ENCODE measurements at places on chromosomes 7 and 10. TPM values are rescaled to one million over a fixed set of nuclear protein-coding genes. Genes with fewer than 3 reads are reported as not detected.

DNA sequence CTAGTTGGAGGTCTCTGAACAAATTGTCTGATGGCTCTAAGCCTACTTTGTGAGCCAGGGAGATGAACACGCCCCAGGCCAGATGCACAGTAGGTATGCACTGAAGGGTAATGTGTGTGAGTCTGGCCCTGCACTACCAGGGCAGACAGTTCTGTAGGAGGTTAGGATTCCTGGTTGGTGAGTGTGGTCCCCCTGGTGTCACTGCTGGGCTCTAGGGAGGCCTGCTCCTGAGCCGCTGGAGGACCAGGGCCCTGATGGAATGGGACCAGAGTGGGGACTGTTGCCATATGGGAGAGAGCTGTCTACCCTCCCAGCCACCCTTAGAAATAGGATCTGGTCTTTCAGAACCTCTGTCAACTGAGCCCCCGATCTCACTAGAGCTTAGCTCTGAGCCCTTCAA is 42.0 kb downstream of the CDH23 start:
- DNase-seq = no peak

DNA sequence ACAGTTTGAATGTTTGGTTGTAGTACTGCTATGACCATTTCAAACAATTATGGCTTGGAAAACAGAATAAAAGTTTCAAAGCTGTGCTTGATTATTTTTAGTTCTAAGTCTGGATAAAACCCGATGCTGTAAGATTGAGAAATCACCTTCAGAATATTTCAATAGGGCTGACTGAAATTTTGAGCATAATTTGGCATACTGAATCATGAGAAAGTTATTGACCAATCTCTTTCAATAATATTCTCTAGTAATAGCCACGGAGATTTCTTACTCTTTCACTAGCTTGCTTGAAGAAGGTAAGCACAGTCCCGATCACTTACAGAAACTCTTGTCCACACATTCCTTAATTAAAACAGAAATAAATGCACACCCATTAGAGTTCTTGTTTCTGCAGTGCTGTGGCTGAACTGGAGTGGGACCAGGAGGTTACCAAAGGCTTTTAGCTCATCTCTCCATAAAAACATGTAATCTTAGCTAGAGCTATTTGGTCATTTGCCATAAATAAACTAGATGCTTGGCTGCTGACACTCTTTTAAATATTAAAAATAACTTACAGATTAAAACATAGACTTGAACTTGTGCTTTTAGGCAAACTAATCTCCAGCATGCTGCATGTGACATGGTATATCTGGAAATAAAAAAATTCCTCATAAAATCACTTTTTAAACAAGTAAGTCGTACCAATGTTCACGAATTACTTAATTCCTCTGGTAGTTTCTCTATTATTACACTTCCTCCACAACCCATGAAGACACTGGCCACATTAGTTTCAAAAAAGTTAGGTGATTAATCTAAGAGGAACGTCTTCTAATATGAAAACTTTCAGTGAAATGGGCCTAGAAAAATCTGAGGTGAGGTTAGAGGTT is 97.8 kb downstream of the AGMO start:
- DNase-seq = no peak

- no peak for DNase-seq
Observed at GRCh38 chr10:110723224-110723891, 79.2 kb downstream of the RBM20 start.

- no peak for DNase-seq
Observed at GRCh38 chr7:22989643-22990587, 24.0 kb downstream of the HYCC1 start.

GRCh38 chr7:80410081-80410480 is 101.8 kb downstream of the GNAT3 start:
- DNase-seq = no peak

- DNase-seq = no peak
Observed at GRCh38 chr10:18328941-18329340, 188.7 kb downstream of the CACNB2 start.

GRCh38 chr10:70528741-70529362 is 50.3 kb downstream of the PALD1 start:
- DNase-seq = no peak

DNA sequence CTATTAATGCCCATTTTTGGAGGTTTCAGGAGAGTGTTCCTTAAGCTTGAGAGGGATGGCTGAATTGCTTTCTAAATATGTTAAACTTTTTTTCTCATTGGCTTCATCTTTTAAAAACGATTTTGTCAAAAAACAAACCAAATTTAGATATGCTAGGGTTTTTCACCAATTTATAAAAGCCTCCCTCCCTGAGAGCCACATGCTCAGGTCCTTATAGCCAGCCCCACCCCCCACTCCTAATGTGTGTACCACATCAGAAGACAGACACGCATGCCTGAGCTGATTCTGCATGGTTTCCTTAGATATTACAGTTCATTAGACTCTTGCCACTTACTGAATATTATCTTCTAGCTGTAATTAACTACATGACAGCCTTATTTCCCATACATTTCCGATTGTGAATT is 2.0 kb downstream of the CUL1 start:
- no peak for DNase-seq

Gene ANK3
- polyA plus RNA-seq = 135 TPM

GRCh38 chr10:65346466-65346865 is 1579.4 kb upstream of the LRRTM3 start:
- no peak for DNase-seq

GRCh38 chr7:154424350-154424749 is 372.2 kb downstream of the DPP6 start:
- no peak for DNase-seq

Gene GPER1
- polyA plus RNA-seq = 4.9 TPM

Gene CREB3L2
- polyA plus RNA-seq = 52.0 TPM

GRCh38 chr7:121871188-121871587 is 1.8 kb upstream of the PTPRZ1 start:
- DNase-seq = no peak

DNA sequence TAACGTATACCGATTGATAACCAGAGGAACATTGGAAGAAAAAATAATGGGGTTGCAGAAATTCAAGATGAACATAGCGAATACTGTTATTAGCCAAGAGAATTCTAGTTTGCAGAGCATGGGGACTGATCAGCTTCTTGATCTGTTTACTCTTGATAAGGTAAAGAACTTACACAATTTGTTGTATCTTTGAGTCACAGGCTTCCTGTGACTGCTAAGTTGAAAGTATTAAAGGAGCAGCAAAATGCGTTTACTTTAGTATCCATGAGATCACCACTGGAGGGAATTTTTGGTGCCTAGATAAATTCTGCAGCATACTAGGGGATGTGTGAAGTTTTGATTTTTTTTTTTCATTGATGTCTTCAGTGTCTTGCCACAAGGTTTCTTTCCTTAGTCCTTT is 103.6 kb downstream of the BTAF1 start:
- DNase-seq = no peak

Gene SFRP4
- polyA plus RNA-seq = 3.4 TPM

DNA sequence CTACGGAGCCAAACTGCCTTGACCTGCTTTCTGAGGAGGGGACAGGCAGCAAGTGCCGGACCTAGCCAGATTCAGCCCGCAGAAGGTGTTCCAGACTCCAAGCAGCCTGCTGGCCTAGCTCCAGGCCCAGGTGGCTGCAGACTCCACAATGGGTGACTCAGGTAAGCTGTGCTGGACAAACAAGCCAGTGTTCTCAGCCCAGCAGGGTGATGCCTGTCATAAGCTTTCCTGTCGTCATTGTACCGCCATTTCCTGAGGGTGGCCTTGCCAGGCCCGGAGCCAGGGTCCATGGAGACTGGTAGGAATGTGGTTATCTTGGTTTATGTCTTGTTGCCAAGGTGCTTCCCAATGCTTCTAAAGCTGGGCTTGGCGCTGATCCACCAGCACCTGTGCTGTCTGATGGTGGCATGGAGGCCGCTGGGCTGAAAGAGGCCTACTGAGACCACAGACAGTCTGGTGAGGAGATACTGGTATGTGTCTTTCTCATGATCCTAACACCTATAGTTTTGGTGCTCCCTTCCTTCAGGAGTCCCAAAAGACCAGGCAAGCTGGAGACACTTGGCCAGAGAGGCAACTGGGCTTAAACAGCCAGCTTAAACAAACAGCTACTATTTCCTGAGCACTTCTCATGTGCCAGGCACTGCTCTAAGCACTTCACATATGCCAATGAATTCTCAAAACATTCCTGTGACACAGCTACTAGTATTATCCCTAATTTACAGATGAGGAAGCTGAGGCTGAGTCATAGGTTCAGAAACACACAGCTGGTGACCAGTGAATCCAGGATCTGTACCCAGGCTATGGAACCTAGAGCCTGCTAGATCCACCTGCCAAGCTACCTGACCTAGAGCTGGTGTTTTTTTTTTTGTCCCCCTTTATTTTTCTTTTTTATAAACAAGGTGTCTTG is 42.0 kb downstream of the ZC3HC1 start:
- DNase-seq = no peak

DNA sequence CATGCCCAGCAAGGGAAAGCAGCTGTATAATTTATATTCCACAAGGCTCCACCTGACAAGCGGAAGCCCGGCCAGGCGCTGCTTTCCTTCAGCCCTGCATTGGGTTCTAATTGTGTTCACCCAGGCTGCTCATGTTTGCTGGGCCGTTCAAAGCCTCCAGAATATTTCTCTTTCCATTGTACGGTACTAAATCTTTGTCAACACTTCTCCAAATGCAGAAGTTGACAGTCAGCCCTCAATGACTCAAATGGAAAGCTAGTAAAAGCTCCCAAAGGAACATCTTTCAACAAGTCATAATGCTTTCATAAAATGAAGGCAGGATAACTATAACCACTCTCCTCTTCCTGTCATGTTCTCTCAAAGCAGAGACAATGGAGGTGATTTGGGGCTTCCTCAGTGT is 17.8 kb upstream of the CPXM2 start:
- DNase-seq = no peak

Gene TAS2R5
- polyA plus RNA-seq = 3.4 TPM

Gene OR6B1
- not detected for polyA plus RNA-seq

DNA sequence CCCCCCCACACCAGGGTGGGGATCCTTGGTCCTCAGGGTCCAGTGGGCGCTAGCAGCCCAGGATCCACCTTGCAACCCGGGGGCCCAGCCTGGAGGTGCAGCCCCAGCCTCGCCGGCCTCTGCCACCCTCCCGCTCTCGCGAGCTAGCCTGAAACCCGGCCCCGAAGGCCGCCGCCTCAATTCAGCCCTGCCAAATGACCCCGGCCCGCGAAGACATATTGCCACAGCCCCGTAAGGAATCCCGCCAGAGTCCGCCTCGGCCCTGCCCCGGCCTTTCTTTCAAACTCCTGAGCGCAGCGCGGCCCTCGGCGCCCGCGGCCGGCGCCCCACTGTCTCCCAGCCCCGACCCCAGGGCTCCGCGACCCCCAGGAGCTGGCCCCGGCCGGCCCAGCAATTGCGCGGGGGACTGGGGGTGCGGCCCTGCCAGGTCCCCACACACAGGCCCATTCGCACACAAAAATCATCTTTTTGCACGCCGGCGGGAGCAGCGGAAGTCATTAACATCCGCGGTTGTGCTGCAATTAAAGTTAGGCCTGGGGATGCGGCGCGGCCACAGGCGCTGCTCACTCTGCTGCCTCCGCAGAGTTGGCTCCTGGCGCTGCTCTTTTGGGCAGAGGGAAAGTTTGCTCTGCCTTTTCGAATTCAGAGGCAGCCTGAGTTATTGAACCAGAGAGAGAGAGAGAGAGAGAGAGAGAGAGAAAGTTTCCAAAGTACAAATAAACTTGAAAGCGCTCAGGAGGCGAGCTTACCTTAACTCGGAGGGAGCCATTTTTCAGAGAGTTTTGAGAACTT is 4.0 kb downstream of the HOXA5 start:
- DNase-seq = no peak

DNA sequence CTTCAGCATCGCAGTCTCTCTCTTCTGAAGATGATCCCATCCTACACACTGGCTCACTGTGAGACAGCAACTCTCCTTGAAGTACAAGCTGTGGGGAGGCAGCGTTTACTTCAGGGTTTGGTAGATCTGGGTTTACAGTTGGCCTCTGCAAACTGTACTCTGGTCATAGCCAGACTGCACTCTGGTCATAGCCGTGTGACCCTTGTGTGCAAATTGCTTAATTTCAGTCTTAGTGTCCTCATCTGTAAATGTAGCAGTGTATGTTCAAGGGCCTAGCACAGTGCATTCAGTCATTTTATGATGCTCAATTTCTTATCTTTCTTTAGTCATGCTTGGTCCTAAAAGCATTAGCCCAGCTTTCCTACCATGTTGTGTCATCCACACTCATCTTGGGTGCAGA is 188.2 kb downstream of the LRMDA start:
- DNase-seq = no peak

DNA sequence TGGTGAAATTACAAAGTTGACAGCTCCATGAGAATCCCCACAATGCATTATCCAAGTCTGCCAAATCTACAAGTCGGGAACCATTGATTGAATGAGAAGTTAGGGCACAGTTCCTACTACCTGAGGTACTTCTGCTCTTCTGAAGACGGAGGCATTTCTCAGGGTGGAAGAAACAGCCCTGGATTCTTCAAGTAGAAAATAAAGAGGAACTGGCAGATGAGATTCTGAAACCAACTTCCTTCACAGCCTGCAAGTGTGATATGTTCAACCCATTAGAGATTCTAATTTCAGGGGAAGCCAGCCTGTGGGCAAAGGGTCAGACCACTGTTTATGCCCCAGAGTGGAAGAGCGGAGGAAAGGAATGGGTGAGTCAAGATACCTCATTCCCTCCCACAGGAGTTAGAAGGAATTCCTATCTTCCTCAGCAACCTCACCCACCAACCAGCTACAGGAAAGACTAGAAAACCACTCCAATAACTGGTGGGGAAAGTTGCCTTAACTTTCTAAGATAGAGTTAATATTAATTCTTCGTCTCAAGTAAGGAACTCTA is 50.5 kb upstream of the BMPER start:
- no peak for DNase-seq

Gene GPR26
- 0.01 TPM for polyA plus RNA-seq

GRCh38 chr10:62333988-62334682 is 40.0 kb upstream of the ZNF365 start:
- DNase-seq = no peak

Gene PIK3AP1
- 5.3 TPM for polyA plus RNA-seq

DNA sequence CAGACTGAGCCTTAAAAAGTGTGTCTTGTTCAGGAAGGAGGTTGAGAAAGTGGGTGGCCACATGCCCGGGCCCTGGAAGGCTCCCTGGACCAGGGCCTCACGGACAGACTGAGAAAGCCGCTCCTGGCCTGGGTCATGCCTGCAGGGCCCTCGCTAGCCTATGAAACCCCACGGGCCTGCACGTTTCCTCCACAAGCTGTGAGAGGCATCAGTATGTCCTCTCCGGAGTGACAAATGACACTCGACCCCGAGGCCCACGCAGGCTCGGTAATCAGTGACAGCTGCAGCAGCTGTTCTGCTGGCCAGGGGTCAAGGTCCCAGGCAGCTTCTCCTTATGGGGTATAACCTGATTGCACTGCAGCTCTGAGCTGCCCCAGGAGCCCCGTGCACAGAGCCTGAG is 47.6 kb downstream of the ASB13 start:
- DNase-seq = no peak

DNA sequence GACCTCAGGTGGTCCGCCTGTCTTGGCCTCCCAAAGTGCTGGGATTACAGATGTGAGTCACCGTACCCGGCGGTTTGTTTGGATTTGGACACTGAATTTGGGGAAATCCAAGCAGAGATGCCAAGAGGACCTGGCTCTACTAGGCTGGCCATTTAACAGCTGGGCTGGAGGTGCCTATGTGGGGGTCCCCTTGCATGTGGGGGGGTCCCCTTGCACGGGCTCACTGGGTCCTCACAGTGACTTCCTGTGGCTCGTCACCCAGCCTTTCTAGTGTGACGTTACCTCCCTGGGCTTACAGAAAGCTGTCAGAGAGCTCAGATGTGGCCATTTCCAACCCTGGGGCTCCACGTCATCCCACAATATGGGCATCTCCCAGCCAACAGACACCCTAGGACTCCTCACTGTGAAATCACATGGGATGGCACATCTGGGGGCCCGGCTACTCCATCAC is 49.3 kb upstream of the GNA12 start:
- DNase-seq = no peak

Gene ZNF853
- 18.8 TPM for polyA plus RNA-seq

GRCh38 chr10:12699258-12699700 is 302.2 kb downstream of the CCDC3 start:
- DNase-seq = no peak

Gene BICC1
- polyA plus RNA-seq = 94.6 TPM

Measured in renal cortex interstitium (tissue), 15 donors.